Effector memory CD4-positive, alpha-beta T cell (primary cell): ENCODE measurements at places on chromosomes 13 and 19.

- no peak for DNase-seq
These were observed 17.8 kb upstream of the ZNF730 start for GRCh38 chr19:23098988-23099387.

DNA sequence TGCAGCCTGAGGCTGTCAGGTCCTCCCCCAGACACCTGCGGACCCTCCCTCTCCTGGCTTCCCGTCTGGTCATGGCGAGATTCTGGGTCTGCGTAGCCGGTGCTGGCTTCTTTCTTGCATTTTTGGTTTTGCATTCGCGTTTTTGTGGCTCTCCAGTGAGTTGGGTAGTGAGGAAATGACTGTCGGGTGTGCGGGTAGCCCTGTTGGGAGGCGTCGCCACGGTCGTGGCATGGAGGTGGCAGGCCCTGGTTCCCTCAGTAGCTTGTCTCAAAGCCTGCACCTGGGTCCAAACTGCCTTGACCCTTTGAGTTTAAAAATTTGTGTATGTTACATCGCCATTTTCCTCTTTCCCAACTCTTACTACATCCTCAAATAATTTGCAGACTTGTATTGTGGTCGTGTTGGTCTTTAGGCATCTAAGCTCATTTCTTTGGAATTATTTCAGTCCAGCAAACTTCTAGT lies 344 bp downstream of the NHLRC3 start:
- DNase-seq, result peak; percentile 33

DNA sequence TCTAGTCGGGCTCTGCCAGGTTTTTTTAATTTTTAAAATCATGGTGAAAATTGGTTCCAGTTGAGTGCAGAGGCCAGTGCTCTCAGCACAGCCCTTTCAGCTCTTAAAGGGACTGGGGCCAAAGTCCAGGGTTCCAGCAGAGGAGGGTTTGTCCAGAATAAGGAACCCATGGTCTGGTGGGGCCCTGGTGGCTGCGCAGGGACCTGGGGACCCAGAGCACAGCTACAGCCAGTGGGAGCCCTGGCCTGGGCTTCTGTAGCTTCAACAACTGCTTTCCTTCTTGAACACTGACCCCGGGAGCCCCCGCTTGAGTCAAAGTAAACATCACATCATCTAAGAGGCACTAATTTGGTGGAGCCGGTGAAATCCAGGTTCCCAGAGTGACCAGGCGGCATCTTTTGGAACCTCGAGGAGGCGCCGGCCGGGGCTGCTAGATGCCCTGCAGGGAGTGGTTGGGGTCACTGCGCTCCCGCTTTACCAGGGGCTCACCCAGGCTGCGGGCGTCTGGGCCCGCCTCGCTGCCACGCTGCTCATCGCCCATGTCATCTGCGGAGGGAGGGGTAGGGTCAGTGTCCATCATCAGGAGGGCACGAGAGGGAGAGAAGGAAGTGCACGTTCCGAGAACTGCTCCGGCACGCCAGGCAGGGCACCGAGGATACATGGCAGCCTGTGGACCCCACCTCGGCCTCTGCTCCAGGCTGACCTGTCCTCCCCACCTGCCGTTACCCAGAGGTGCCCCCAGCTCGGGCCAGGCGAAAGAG lies 16.6 kb upstream of the RANBP3 start:
- DNase-seq, result no peak

DNA sequence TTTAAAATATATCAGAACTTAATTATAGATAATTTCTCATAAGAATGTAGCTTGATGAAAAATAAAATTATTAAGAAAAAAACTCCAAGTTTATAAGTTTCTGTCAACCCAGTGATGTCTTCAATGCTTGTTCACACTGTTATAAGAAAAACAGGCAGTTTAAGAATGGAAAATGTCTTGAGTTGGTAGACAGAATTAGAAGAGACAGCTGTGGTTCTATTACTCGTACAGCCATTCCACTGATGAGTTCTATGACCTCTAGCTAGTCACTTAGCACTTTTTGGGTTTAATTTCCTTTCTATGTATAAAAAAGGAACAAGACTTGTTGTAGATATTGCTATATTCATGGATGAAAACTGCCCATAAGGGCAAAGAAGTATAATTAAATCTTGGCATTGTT lies 1013.1 kb upstream of the ATXN8OS start:
- no peak for DNase-seq

DNA sequence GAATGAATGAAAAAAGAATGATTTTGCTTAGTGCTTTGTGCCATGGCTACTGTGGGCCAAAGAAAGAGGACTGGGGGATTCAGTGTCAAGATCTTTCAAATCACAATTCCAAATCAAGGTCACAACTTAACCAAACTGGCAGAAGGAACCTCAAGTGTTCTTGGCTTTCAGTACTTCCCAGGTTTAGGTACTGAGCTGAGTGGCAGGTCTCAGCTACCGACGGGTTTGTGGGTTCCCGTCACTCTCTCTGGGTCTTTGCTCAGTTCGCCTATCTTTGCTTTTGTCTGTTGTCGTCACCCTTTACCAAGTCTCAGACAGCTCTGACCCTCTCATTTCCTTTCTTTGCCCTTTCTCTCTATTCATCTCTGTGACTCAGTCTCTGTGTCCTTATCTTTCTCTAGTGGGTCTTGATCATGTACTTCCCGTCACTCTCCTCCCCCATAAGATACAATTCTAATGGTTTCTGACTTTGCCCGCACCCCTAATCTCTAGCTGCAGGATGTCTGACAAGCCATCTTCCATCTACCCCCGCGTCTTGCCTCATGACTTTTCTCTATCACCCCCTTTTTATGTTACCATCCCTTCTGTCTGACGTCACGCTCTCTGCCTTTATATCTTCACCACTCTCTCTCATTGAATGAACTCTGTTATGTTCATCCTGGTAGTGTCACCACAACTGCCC lies 33.3 kb upstream of the LRRC4B start:
- no peak for DNase-seq

- no peak for DNase-seq
These were observed 53.6 kb downstream of the NWD1 start for GRCh38 chr19:16773259-16773658.

- DNase-seq, result no peak
These were observed 19.5 kb downstream of the CHERP start for GRCh38 chr19:16522559-16523377.

DNA sequence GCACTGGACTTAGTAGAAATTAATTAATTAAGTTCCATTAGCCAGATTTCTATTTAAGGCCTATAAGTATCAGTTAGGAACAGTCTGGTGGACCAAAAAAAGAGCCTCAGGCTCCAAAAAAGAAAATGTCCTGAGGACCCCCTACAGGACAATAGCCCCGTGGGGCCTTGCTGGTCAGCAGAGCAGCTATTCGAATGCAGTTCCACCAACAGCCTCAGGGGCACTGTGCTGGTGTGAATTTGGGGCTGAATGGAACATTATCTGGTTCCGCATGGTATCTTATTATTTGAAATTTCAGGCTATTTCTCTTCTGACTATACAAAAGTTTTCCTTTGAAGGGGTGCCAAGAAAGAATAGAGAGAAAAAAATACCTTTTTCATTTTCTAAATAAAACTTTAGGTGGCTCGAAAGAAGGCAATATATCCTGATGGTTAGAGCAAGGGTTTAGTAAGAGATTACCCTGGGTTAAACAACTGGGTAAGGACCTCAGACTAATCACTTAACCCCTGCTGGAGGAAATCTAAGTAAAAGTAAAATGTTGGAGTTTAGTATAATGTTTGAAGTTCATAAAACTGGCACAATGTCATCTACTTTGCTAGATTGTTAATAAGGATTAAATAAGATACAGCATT lies 147.2 kb downstream of the MIPEP start:
- DNase-seq, result no peak

- DNase-seq, result no peak
These were observed 19.9 kb downstream of the KDM4B start for GRCh38 chr19:4988770-4989251.

DNA sequence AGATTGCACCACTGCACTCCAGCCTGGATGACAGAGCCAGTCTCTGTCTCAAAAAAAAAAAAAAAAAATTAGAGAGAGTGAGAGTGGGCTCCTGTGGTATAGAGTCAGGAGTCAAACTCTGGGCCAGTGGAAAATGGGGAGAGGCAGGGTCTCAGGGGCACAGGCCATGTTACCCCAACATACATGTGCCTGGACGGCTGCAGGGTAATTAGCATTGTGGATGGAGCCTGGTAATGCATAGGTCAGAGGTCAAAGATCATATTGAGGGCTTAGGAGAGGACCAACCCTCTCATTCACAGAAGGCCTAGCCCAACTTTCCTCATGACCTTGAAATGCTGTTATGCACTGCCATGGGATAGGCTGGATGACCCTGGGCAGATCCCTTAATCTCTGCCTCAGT lies 7.1 kb downstream of the CLIP3 start:
- DNase-seq, result no peak

GRCh38 chr13:31866099-31866498 lies 126.8 kb downstream of the RXFP2 start:
- DNase-seq, result no peak

- no peak for DNase-seq
These were observed 1.3 kb upstream of the SOX21 start for GRCh38 chr13:94713561-94714182.

DNA sequence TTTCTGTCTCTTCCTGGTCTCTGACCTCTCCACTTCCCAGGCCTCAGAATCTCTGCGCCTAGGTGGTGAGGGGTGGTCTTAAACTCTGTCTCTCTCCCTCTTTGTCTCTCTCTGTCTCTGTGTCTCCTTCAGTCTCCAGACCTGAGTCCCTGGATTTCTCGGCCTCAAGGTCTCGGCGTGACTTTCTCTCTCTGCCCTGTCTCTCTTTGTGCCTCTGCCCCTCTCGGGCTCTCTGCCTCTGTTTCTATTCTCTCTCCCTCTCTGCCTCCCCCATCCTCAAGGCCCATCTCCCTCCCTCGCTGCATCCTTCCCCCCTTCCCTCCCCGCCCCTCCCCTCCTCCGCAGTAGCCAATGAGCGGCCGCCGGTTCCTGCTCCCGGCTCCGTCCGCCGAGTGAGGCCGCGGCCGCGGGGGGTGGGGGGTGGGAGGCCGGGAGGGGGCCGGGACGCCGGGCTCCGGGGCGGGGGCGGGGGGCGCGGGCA lies at the start of gene CACNG7:
CACNG7 (plus strand) TSS at position 344 of the 481 bp plus-strand sequence. CDS start 3,554 bp downstream, outside the sequence.
- no peak for DNase-seq

- no peak for DNase-seq
These were observed 973.9 kb upstream of the PRR20A start for GRCh38 chr13:56166864-56167263.

- no peak for DNase-seq
These were observed 29.1 kb downstream of the DOT1L start for GRCh38 chr19:2192862-2193261.

- DNase-seq, result no peak
These were observed 90.7 kb downstream of the DPF1 start for GRCh38 chr19:38133319-38133718.

GRCh38 chr19:38263689-38264485 lies 486 bp upstream of the SPINT2 start:
- DNase-seq, result peak; percentile 67

DNA sequence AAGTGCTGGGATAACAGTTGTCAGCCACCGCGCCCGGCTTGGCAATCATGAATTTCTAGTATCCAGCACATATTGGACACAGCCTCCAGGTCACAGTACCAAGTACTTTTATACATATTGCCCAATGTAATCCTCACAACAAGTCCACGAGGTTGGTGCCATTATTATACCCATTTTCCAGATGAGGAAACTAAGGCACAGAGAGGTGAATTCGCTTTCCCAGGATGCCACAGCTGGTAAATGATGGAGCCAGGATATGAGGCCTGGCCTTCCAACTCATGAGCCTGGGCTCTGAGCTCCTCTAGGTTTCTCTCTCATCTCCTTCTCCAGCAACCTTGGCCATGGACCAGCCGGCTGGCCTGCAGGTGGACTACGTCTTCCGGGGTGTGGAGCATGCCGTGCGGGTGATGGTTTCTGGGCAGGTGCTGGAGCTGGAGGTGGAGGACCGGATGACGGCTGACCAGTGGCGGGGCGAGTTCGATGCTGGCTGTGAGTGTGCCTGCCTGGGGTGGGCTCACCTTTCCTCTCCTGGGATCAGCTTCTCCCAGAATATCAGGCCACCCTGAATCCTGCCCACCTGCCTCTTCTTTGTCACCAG lies 7.5 kb downstream of the CCDC61 start:
- DNase-seq, result no peak

DNA sequence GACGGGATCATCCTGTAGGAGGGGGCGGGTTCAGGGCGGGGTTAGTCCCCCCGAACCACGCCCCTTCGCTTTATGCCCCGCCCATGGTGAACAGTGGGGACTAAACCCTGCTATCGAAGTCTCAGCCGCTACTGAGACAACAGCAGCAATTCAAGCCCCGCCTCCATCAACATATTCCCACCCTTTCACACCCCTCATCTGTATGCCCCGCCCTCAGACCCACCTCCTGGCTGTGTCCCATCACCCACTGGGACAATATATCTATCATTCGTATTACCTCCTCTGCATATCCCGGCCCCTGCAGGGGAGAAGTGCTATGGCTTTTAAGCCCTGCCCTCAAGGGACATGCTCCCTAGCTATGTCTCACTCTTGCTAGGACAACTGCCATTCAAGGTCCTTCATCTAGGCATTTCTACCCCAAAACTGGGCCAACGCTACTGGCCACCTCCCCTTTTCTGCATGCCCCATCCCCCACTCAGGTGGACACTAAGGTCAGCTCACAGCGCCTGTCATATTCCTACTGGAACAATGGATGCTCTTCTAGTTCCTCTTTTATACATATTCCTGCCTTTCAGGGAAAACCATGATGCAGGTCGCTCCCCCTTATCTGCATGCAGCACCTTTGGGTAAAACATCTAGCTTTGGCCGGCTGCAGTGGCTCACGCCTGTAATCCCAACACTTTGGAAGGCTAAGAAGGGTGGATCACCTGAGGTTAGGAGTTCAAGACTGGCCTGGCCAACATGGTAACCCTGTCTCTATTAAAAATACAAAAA lies 11.9 kb downstream of the LRFN1 start:
- DNase-seq, result no peak

- no peak for DNase-seq
These were observed 3.9 kb downstream of the RANBP3 start for GRCh38 chr19:5973867-5974635.
